ENCODE measurements at places on chromosomes 5 and 9.

DNA sequence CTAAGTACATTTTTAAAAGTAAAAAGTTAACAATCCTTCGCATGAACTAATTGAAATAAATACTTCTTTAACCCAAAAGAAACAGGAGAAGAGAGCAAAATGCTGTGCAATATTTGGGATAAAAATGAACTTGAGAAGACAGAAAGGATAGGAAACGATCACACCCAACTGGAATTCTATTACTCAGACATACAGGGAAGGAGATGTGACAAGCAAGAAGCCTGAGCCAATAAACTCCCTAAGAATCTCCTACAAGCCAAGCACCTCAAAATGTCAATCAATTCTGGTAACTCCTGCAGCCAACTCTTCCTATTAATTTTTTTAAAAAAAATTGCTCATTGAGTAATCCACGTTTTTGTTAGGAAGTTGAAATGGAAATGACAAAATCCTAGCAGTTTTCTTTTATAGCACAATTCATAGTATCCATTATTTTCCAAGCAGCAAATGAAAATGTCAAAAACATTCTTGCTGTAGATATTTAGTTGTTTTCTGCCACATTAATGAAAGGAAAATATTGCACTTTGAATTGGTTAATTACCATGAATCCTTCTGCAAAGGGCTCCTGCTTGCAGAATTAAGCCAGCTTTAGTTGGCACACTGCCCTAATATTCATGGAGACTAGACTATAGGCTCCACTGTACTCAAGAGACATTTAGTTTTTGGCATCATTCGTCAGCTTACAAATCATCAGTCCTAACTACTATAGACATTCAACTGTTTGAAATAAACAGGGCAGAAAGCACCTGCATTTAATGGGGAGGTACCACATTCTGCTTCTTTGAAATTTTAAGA, 89.0 kb downstream of the RFX3 start:
- no peak for DNase-seq

GRCh38 chr5:151612689-151613427, 21.7 kb upstream of the FAT2 start:
- DNase-seq: no peak

DNA sequence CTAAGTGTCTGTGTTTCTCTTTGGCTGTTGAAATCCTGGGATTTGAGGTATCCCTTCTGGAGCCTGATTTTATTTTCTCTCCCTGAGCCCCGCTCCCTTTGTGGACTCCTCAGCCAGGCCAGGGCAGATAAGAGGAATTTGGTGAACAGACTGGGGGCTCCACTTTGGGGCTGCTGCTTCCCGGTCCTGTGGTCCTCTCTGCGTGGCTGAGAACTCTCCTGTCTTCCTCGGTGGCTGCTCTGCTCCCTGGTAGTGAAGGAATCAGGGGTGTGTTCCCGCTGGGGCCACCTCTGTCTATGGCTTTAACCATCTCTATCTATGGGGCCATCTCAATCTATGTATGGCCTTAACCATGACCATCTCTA, 71.7 kb upstream of the SH3PXD2B start:
- no peak for DNase-seq

DNA sequence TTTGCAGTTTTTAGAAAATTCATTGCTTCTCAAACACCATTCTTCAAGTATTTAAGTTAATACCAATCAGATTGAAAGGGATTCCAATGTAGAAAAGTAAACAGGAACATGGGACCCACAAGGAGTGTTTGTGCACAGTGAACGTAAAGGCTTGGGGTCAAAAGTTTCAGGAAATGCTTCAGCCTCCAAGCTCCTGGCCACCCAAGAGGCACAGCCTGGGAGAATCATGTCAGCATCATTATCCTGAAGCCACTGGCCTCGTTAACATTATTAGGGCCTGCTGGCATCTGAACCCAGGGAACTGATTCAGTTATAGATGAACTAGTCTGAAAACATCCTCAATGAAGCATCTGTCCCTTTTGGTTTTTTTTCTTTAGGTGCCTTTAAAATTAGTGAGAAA, 122.9 kb downstream of the NXNL2 start:
- no peak for DNase-seq

DNA sequence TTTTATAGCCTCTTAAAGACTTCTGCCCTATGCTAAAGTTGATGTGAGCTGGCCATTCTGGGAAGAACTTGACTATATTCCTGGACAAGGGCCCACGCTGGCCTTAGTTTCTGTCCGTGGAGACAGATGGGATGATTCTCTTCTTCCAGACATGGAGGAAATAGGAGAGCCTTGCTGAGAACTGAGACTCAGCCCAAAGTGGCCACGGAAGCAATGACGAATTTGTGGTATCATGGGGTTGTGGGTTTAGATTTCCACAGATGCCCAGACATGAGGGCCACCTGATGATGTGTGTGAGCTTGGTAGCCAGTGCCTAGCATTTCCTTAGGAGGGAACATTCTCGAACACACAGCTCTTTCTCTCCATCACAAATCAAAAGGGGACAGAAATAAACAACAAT, 309.1 kb downstream of the NSG2 start:
- DNase-seq: no peak

DNA sequence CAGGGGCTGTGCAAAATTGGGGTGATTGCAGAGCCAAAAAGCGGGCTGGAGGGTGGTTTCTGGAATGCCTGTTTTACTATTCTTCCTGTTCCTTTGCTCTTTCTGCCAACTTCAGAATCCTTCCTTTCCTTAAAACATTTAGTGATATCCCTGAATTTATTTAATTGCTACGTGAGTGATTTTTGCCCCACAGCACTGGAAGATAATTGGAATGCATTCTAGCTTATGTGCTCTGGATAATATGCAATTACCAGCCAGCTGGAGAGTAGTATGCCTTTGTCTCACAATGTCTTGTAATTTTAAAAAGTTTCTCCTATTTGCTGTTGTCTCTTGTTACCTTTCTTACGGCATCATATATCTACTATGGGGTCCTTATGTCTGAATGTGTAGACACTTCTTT, 115.8 kb downstream of the SMARCA2 start:
- DNase-seq: no peak

- no peak for DNase-seq
Observed at GRCh38 chr9:70263421-70263820, 4.6 kb downstream of the SMC5 start.

- no peak for DNase-seq
Observed at GRCh38 chr5:83919071-83920041, 198.7 kb upstream of the HAPLN1 start.

DNA sequence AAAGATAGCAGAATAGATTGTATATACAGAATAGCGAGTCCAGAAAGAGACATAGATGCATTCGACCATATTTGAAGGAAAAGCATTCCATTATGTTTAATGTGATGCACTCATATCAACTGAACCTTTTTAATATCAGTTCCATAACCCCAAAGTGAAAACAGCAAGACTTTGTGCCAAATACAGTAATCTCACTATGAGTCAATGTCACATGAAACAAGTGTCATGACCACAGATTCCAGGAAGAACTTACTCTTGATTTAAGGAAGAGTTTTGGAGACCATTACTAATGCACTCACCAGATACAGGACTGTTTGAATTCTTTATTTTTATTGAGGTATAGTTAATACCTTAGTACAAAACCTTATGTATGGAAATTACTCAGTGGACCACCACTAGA, 220.5 kb downstream of the SH3GL2 start:
- no peak for DNase-seq

GRCh38 chr5:82885627-82886389, 191.4 kb downstream of the TMEM167A start:
- no peak for DNase-seq

Measured in LNCaP clone FGC (cell line).